NB4 (cell line): ENCODE measurements at places on chromosomes 13 and 19.

DNA sequence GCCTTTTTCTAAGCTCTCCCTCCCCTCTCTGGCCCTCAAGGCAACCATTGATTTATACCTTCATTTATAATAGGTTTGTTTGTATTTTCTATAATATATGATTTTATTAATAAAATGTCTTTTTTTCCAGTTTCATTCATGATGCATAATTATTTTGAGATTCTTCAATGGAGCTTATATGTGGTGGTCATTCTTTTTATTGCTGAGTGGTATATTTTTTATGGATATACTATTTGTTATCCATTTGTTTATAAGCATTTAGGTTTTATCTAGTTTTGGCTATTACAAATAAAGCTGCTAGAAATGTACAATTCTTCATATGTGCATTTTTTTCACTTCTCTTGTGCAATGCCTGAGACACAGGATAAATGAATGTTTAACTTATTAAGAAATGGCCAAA lies 10.8 kb downstream of the ZNF211 start:
- DNase-seq, result no peak

- DNase-seq, result peak; percentile 64
Measured at GRCh38 chr13:46296921-46297320, 85.2 kb downstream of the LRRC63 start.

GRCh38 chr13:90715485-90715884 lies 632.0 kb upstream of the MIR17HG start:
- no peak for DNase-seq

DNA sequence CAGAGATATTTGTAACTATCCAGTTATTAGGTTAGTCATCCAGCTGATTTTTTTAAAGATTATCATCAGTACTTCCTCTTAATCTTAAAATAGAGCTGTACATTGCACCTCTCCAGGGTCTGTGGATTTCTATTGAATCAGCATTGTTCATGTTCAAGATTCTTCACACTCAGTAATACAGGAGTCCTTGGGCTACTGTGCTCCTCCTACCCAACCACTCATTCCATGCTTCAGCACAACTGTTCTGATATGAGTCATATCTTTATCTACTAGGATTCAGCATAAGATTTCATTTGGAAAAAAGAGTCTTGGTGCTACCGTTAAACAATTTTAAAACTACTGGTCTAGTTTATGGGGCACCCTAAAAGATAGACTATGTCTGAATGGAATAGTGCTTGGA lies 357.8 kb downstream of the DCT start:
- no peak for DNase-seq

- DNase-seq, result no peak
Measured at GRCh38 chr13:99414048-99414995, 87.0 kb upstream of the TM9SF2 start.

GRCh38 chr13:69796256-69796655 lies 311.4 kb upstream of the ATXN8OS start:
- DNase-seq, result no peak

DNA sequence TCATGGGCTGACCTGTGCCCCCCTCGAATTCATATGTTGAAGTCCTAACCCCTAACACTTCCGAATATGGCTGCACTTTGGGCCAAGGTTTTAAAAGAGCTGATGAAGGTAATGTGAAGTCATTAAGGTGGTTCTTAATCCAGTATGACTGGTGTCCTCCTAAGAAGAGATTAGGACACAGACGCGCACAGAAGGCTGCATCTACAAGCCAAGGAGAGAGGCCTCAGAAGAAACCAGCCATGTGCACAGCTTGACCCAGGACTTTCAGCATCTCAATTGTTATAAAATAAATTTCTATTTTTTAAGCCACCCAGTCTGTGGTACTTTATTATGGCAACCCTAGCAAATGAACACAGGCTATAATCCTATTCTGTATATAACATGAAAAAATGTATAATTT lies 99.9 kb downstream of the DOCK9 start:
- no peak for DNase-seq

DNA sequence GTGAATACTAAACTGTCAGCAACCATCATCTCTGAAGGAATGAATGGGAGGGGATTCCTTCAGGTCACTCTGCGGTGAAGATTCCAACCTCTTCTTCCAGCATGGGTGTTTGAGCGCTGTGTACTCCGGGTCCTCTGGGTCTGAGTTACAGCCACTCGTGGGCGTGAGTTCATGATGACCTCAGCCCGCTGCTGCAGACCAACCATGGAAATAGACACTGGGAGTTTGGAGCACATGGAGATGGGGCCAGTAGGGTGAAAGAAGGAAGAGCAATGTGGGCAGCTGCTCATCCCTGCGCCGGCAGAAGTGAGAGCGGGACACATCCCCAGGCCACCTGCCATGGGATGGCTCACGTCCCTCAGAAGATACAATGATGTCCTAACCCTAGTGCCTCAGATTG lies 16.8 kb upstream of the RAB20 start:
- DNase-seq, result no peak

- no peak for DNase-seq
Measured at GRCh38 chr19:3041327-3041726, 12.2 kb upstream of the TLE2 start.

DNA sequence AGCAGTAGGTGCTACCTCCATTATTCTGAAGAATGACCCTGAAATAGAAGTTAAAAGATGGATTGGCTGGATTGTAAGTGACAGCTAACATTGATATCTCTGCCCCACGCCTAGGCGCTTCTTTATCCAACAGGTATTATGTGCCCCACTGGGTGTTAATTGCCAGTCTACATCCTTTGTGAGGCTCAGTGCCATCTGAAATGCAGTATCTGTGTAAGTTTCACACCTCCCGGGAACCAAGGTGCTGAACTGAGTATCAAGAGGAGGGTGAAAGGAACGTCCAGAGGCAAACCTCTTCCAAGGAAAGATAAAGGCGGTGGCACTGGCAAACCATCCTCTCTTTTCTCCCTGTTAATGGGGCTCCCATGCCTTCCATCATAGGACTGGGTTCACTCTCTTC lies 181.1 kb upstream of the UBL3 start:
- DNase-seq, result no peak

GRCh38 chr19:48999481-49000325 lies 6.0 kb downstream of the RUVBL2 start:
- peak; percentile 67 for DNase-seq

DNA sequence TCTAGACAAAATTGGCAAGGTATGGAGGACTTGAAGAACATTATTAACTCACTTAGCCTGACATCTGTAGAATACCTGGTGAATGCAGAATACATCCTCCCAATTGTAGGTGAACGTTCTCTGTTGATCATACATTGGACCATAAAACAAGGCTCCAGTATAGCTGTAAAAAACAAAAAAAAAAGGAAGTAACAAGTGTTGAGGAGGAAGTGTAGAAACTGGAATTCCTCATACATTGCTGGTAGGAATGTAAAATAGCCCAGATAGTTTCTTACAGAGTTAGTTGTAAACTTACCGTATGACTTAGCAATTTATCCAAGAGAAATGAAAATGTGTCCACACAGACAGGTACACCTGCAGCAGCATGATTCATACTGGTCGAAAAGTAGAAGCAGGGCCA lies 44.8 kb downstream of the TSSK6 start:
- DNase-seq, result no peak

DNA sequence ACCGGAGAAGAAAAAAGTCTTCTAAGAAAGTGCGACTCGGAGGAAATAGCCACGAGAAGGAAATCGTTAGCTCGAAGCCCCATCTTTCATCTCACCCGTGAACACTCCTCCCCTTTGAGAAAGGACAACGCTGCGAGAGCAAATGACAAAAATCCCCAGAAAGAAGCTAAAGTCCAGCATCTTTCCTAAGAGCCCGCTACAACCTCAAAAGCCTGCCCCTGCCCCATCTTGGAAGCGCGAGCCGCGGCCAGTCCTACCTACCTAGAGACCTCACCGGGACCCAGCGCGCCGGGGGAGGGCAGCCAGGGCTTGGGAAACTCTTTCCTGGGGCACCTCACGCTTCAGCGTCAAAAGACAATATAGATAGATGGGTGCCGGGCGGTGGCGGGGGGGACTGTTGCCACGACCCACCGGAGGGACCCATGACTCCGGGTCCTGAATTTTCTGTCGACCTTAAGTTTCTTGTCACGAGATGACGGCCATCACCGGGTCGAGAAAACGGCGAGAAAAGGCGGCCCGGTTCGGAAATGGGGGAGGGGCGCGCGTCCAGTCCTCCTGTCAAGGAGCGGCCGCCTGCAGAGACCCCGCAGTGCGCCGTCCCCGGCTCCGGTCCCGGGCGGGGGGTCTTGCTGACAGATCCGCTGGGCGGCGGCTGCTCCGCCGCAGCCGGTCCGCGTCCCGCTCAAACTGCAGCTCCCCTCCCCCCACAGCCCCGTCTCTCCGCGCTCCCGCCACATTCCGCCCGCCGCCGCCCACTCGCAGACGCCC lies 65.9 kb downstream of the KCNRG start:
- peak; percentile 75 for DNase-seq

DNA sequence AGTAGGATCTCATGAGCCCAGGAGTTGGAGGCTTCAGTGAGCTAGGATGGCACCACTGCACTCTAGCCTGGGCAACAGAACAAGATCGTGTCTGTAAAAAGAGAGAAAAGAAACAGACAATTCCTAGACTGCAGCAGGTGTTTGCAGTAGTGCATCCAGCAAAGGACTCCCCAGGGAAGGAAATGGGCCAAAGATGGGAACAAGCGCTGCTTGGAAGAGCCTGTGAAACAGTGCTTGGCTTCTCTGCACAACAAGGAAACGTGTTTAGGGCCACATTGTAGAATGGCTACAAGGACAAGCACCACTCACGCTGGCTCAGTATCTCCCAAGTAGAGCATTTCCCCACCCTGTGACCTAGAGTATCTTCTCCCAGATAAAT lies 35.5 kb upstream of the LDLR start:
- no peak for DNase-seq

DNA sequence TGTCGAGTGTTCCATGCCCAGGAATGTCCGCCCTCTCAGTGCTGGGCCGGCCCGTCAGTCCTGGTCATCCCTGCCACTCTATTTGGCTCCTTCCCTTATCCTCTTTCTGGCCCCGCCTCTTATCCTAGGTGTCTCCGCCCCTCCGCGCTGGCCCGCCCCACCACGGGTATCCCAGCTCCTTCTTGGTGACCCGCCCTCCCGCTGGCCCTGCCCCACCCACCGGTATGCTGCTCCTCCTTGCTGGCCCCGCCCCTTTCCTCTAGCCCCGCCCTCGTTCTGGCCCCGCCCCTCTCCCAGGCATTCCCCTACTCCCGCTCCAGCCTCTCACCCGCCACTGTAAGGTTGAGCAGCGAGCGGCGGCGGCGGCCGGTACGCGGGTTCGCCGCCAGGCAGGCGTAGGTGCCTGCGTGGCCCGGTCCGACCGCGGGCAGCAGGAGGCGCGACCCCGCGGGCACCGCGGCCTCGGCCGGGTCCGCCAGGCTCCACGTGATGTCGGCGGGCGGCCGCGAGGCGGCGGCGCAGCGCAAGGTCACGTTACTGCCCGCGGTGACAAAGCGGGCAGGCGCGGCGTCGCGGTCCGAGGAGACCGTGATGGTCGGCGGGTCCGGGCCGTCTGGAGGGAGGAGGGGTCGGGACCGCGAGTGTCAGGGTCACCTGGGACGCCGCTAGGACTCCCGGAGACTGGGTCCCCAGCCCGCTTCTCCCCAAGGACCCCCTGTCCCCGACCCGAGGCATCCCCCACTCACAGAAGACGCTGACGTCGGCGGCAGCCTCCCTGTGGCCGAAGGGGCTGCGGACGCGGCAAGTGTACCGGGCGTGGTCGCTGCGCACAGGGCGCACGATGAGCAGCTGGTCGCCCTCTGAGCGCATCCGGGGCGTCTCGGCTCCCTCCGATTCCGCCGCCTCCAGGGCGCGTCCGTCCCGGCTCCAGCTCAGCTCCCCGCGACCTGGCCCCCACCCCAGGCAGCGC lies 2.0 kb downstream of the VSIG10L start:
- DNase-seq, result peak; percentile 94

- no peak for DNase-seq
Measured at GRCh38 chr13:66312312-66313087, 917.6 kb downstream of the PCDH9 start.

GRCh38 chr19:33520844-33521479 lies 629 bp downstream of the PEPD start:
- DNase-seq, result no peak

DNA sequence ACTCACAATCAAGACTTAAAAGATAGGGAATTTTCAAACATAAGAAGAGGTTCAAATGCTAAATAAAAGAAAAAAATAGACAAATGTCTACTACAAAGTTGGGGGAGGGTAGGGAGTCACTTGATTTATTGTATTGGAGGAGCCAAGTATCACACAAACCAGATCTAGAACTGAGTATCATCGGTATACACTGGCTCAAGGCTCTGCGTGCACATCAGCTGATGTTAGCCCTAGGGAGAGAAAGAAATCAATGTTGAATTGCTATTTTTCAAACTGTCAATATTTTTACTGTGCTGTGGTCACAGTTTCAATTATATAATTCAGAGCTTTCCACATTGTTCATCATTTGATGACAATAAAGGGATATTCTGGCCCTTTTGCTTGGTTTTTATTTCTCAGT lies 54.9 kb upstream of the RXFP2 start:
- DNase-seq, result no peak

GRCh38 chr19:16898361-16899015 lies 9.7 kb downstream of the F2RL3 start:
- DNase-seq, result no peak

GRCh38 chr19:49342291-49342721 lies 7.1 kb downstream of the CD37 start:
- no peak for DNase-seq

DNA sequence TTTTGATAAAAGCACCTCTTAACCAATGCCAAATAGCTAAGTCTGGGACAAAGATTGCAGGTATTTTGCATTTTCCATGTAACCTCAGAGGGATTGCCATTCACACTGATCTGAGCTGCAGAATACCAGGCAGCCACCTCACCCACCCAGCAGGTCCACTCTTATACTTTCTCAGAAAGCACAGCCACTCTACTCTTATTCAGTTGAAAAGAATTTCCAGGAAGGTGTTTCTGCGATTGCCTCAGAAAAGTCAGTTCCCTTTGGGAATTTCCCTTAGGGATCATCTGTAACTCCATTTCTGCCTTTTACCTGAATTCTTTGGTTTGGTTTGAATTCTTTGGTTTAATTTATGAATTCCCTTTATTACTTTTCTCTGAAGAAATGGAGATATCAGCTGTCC lies 904 bp upstream of the ALOX5AP start:
- DNase-seq, result no peak

GRCh38 chr13:60448907-60449510 lies 52.0 kb downstream of the TDRD3 start:
- DNase-seq, result peak; percentile 63

- DNase-seq, result no peak
Measured at GRCh38 chr19:35414442-35414841, 33.6 kb upstream of the FFAR2 start.

DNA sequence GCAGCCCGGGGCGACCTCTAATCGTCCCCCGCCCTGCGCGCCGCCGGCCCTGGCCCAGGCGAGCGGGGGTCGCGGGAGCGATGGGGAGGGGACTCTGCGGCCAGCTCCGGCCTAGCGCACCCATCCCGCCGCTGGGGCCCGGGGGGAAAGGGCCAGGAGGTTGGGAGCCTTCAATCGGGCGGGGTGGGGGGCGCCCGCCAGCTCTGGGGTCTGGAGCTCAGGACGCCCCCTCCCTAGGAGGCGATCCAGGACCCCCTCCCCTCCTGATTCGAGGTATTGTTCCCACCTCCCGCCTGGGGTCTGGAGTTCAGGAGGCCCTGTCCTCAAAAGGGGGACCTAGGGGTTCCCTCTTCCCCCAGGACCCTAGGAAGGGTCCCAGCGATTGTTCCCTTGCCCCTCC lies 430 bp downstream of the ZNF358 start:
- DNase-seq, result no peak

GRCh38 chr13:44817131-44817671 lies 172.1 kb downstream of the NUFIP1 start:
- DNase-seq, result no peak

GRCh38 chr13:41311406-41312175 lies 524 bp downstream of the NAA16 start:
- DNase-seq, result peak; percentile 64

GRCh38 chr13:81017513-81018152 lies 676.7 kb upstream of the SPRY2 start:
- DNase-seq, result peak; percentile 48
